CD14-positive monocyte (primary cell): ENCODE measurements at places on chromosomes 11 and 22. TPM values are rescaled to one million over a fixed set of nuclear protein-coding genes. Genes with fewer than 3 reads are reported as not detected.
A peak's percentile ranks its signal among the peaks of the same experiment; 100 is the strongest.

GRCh38 chr22:45397806-45398205, 15.6 kb downstream of the SMC1B start:
- H3K27me3 ChIP-seq, result no peaks in the 10 kb centered on the region
- DNase-seq, result no peak
- no peak overlapping the region for H3K27ac ChIP-seq
- H3K36me3 ChIP-seq, result no peaks in the 10 kb centered on the region

DNA sequence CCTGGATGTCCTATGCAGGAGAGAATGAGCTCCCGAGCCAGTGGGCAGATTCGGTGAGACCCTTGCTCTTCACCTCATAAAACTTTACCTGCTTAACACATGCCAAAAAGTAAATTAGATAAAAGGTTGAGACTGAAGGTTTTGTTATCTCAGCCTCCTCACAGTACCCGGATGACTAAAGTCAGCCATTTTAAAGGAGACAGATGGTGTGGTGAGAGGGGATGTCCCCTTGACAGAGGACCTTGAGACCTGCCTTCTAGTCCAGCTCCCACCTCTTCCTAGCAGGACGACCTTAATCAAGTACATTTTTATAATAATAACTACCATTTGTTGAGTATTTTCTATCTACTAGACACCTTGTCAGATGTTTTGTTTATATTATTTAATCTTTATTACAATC, 39.7 kb downstream of the C11orf91 start:
- no peaks in the 10 kb centered on the region for H3K36me3 ChIP-seq

DNA sequence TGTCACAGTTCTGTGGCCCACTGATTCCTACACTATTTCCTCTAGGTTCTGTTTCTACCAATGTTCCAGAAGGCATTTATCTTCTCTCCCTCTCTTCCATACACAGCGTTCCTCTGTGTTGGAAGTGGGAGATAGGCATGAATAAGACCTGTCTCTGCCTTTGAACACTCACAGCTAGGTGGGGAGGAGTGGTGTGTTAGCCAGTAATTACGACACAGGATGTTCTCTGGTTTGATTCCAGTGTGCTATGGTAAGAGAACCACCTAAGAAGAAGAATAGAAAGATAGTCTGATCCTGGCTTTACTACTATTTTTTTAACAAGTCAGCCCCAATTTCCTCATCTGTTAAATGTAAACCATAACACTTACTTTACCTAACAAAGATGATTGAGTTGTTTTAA, 200.2 kb upstream of the MTMR2 start:
- H3K36me3 ChIP-seq, result no peaks in the 10 kb centered on the region
- H3K4me3 ChIP-seq, result no peak overlapping the region
- H3K27ac ChIP-seq, result no peak overlapping the region
- DNase-seq, result no peak
- no peaks in the 10 kb centered on the region for H3K4me1 ChIP-seq

RAB39A gene
- 3.9 TPM for polyA plus RNA-seq

GRCh38 chr11:93017821-93018690, 48.6 kb downstream of the MTNR1B start:
- H3K27ac ChIP-seq, result no peak overlapping the region
- H3K36me3 ChIP-seq, result no peaks in the 10 kb centered on the region
- H3K4me3 ChIP-seq, result no peak overlapping the region
- no peak for DNase-seq
- no peaks in the 10 kb centered on the region for H3K27me3 ChIP-seq

DNA sequence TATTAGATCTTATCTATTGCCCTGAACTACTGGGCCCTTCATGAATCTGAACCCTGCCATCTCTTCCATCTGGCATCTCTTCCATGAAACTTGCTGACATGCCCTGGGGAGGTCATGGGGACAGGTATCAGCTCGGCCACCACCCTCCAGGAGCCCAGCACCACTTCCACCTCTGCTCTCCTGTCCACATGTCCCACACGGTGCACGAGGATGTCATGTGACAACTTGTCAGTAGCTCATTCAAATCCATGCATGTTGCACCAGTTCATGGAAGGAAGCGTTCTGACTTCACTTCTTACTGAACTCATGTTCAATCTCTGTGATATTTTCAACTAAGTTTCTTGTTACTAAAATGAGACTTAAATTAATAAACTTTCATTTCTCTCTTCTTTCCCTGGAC, 16.6 kb downstream of the YPEL1 start:
- DNase-seq, result peak; percentile 40
- peaks cover 10% of the 10 kb centered on the region for H3K4me1 ChIP-seq

RELT gene
- polyA plus RNA-seq, result 16.4 TPM

GRCh38 chr22:37065180-37065579, 13.6 kb downstream of the KCTD17 start:
- no peaks in the 10 kb centered on the region for H3K4me1 ChIP-seq
- H3K27ac ChIP-seq, result no peak overlapping the region
- no peak for DNase-seq
- peaks cover 26% of the 10 kb centered on the region for H3K27me3 ChIP-seq
- H3K36me3 ChIP-seq, result peaks cover 4% of the 10 kb centered on the region

DNA sequence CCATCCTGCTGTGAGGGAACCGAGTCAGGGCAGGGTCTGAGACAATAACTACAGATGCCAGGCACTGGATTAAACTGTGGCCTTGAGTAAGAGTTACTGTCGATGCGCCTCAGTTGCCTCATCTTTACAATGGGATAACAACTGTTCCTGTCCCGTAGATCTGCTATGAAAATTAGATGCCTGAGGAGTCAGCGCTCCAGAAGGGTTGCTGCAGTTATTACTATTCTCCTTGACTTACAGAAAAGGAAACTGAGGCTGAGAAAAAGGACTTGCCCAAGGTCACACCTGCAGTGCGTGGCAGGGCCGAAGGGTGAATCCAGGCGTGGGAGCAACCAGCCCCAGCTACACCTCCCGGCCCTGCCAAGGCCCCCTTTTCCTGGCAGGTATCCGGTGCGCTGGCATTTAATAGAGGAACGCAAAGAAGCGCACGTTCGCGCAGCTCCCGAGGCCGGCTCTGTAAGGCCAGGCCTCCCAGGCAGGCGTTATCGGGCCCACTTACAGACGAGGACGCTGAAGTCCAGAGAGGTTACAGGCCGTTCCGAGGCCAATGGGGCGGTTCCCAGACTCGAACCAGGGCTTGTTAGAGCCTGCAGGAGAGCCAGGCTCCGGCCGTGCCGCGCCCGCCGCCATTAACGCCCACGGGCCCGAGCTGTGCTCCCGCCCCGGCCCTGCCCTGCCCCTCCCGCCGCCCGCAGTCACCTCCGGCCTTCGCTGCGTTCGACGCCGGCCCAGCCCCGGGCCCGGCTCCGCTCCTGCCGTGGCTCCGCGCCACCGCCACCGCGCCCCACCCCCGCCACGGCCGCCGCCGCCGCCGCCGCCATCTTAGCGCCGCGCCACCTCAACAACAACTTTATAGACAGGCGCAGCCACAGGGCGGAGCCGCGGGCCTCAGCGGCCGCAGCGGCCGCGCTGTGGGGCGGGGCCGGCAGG, at the start of gene C11orf68:
Gene C11orf68, minus strand, starts transcription at position 852 of the 930 bp plus-strand sequence. Its CDS starts 31 bp downstream, at position 821.
- peak within 1 kb of the TSS; percentile 99 for H3K4me3 ChIP-seq
- DNase-seq, result no peak
- H3K27ac ChIP-seq, result peak within 1 kb of the TSS; percentile 61
- H3K4me1 ChIP-seq, result peaks cover 58% of the 10 kb centered on the region
- peaks cover 12% of the 10 kb centered on the region for H3K36me3 ChIP-seq
- no peaks in the 10 kb centered on the region for H3K27me3 ChIP-seq

- H3K4me1 ChIP-seq, result no peaks in the 10 kb centered on the region
- H3K27me3 ChIP-seq, result peaks cover 86% of the 10 kb centered on the region
- no peak overlapping the region for H3K4me3 ChIP-seq
Observed at GRCh38 chr11:20163783-20164481, 3.7 kb upstream of the DBX1 start.

GRCh38 chr11:2513441-2513840, 68.6 kb downstream of the KCNQ1 start:
- H3K4me1 ChIP-seq, result peaks cover 36% of the 10 kb centered on the region
- H3K36me3 ChIP-seq, result peaks cover 7% of the 10 kb centered on the region
- H3K27ac ChIP-seq, result no peak overlapping the region
- H3K27me3 ChIP-seq, result no peaks in the 10 kb centered on the region
- no peak overlapping the region for H3K4me3 ChIP-seq

IFITM10 gene
- not detected for polyA plus RNA-seq

- no peak overlapping the region for H3K4me3 ChIP-seq
- no peak overlapping the region for H3K27ac ChIP-seq
- no peak for DNase-seq
- peaks cover 16% of the 10 kb centered on the region for H3K36me3 ChIP-seq
- H3K27me3 ChIP-seq, result no peaks in the 10 kb centered on the region
Observed at GRCh38 chr11:95989076-95989605, 65.2 kb upstream of the MTMR2 start.

ELMOD1 gene
- not detected for polyA plus RNA-seq

MOGAT2 gene
- not detected for polyA plus RNA-seq

DNA sequence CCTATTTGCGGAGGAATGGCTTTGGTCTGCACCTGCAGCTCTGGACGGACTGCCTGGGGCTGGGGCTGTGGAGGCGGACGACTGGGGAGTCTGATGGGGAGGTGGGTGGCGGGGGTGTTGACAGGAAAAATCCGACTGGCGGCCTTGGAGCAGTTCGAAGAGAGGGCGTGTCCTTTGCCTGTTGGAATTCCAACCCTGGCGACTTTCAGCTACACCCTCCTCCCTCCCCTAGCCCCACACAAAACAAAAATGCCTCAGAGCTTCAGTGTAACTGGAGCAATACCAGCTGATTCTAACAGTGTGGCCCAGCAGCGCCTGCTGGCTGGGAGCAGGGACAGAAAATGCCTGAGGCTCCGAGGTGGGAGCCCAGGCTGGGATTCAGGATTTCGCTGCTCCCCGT, 85.4 kb downstream of the ATXN10 start:
- no peaks in the 10 kb centered on the region for H3K4me1 ChIP-seq
- H3K27ac ChIP-seq, result no peak overlapping the region
- H3K27me3 ChIP-seq, result no peaks in the 10 kb centered on the region

DNA sequence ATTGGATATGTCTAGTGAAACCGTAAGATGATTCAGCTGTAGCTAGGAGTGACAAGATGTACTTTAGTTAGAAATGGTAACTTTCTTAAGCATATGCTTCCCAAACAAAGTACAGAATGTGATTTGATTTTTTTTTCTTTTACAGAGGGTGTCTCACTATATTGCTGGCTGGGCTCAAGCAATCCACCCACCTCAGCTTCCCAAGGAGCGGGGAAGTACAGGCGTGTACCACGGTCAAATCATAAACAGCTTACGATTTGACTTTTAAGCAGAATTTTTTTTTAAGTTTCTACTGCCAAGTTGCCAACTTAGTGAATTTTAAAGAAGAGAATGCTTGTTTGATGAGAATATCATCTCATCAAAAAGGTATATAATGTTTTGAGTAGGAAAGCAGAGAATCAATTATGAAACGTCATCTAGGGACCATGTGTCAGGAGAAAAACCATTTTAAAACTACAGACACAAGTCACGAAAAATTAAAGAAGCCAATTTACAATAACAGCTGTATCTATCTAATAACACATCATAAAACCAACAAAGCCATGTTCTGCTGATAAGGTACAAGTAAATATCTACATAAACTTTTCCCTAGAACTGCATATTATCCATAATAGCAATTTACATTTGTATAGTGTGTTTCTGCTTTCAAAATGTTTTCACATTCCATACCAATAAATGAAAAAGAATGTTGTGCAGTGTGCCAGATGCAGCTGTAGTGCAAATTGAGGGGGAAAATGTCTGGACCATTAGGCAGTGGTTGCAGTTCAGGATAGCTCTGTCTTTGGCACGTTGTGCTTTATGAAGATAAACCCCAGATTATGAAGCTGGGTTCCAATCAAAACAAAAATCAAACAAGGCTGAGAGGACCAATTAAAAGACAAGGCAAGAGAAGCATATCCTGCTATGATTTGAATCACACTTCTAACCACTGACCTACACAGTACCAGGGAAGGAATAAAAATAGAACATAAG, 33.7 kb upstream of the USP47 start:
- no peaks in the 10 kb centered on the region for H3K36me3 ChIP-seq
- DNase-seq, result no peak
- no peak overlapping the region for H3K4me3 ChIP-seq
- H3K4me1 ChIP-seq, result no peaks in the 10 kb centered on the region
- H3K27me3 ChIP-seq, result peaks cover 2% of the 10 kb centered on the region
- no peak overlapping the region for H3K27ac ChIP-seq

GRCh38 chr11:62413060-62413696, 5.7 kb upstream of the SCGB1A1 start:
- peaks cover 7% of the 10 kb centered on the region for H3K4me1 ChIP-seq
- DNase-seq, result no peak
- H3K27me3 ChIP-seq, result no peaks in the 10 kb centered on the region
- no peak overlapping the region for H3K27ac ChIP-seq

DNA sequence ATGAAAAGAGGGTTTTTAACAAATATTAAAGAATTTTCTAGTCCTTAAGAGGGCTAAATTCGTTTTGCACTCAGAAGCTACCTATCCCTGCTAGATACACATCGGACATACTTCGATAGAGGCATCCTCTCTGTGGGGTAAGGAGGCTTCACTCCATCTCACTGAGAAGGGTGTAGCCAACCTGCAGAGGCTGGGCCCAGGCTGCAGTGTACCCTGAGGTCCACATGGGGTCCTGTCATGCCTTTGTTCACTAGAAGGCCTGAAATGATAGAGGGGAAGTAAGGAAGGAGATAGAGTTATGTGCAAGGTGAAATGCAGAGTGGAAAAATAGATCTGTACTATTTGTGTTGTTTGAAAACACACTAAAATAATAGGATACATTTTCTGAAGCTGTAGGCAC, 45.6 kb downstream of the IGSF9B start:
- H3K4me3 ChIP-seq, result no peak overlapping the region
- no peaks in the 10 kb centered on the region for H3K36me3 ChIP-seq
- no peaks in the 10 kb centered on the region for H3K4me1 ChIP-seq
- no peak for DNase-seq
- H3K27me3 ChIP-seq, result no peaks in the 10 kb centered on the region
- no peak overlapping the region for H3K27ac ChIP-seq

MRGPRE gene
- not detected for polyA plus RNA-seq

DNA sequence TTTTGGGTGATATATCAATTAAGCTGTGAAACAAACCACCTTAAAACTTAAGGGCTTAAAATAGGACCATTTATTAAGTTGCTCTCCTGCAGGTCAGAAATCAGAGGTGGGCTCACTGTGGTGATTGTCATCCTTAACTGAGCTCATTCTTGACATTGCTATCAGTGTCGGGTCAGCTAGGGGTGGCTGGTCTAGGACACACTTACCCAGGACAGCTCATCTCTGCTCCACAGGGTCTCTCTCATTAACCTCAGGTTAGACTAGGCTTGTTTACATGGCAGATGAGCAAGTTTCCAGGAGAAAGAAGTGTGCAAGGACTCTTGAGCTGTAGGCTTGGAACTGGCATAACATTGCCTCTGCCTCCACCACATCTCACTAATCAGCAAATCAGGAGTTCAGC, 601.0 kb upstream of the RAG2 start:
- DNase-seq, result no peak
- H3K27me3 ChIP-seq, result no peaks in the 10 kb centered on the region
- no peaks in the 10 kb centered on the region for H3K36me3 ChIP-seq
- H3K4me1 ChIP-seq, result no peaks in the 10 kb centered on the region
- no peak overlapping the region for H3K27ac ChIP-seq

LGALS1 gene
- polyA plus RNA-seq, result 2,320 and 2,964 TPM in 2 replicates

- H3K36me3 ChIP-seq, result peaks cover 29% of the 10 kb centered on the region
- H3K4me1 ChIP-seq, result peaks cover 5% of the 10 kb centered on the region
- H3K4me3 ChIP-seq, result no peak overlapping the region
- H3K27ac ChIP-seq, result no peak overlapping the region
- DNase-seq, result no peak
Observed at GRCh38 chr11:108206171-108206570, 16.3 kb downstream of the NPAT start.

KRTAP5-8 gene
- 0.08 TPM in 1 of 2 replicates, not detected in the other for polyA plus RNA-seq
